NCI-H187 treated with DMSO at 0.1 percent for 48 hours (cell line): ENCODE measurements at places on chromosomes 2 and 18.

DNA sequence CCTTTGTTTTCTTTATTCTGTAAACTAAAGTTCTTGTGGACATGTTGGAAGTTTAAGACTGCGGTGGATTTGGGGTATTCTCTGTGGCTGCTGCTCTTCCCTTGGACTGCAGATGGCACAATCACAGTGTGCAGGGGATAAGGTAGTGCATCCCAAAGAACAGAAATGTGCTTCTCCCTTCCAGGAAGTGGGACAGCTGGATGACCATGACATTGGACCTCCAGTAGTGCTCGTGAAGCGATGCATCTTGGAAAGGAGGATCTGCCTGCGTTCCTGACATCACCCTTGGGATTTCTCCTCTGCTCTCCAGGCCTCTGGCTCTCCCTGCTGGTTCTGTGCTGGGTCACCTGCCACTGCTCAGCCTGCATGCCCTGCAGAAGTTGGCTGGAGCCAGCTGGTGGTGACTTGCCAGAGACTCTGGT lies 109.9 kb downstream of the SLC4A3 start:
- no peak for DNase-seq

DNA sequence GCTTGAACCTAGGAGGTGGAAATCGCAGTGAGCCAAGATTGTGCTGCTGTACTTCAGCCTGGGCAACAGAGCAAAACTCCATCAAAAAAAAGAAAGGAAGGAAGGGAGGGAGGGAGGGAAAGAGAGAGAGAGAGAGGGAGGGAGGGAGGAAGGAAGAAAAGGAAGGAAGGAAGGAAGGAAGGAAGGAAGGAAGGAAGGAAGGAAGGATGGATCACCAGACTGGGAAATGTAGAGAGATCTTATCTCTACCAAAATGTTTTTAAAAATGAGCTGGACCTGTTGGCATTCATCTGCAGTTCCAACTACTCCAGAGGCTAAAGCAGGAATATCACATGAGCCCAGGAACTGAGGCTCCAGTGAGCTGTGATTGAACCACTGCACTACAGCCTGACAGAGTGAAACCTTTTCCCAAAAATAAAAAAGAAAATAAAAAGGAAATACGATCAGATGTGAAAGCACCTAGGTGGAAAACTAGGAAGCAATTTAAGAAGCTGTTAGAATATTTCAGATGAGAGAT lies 239.4 kb downstream of the CDH7 start:
- no peak for DNase-seq

GRCh38 chr2:208984376-208985090 lies 439.3 kb upstream of the MAP2 start:
- no peak for DNase-seq

GRCh38 chr2:11389052-11389420 lies 44.6 kb upstream of the ROCK2 start:
- DNase-seq = no peak

GRCh38 chr2:16729335-16729734 lies 63.7 kb upstream of the CYRIA start:
- no peak for DNase-seq

DNA sequence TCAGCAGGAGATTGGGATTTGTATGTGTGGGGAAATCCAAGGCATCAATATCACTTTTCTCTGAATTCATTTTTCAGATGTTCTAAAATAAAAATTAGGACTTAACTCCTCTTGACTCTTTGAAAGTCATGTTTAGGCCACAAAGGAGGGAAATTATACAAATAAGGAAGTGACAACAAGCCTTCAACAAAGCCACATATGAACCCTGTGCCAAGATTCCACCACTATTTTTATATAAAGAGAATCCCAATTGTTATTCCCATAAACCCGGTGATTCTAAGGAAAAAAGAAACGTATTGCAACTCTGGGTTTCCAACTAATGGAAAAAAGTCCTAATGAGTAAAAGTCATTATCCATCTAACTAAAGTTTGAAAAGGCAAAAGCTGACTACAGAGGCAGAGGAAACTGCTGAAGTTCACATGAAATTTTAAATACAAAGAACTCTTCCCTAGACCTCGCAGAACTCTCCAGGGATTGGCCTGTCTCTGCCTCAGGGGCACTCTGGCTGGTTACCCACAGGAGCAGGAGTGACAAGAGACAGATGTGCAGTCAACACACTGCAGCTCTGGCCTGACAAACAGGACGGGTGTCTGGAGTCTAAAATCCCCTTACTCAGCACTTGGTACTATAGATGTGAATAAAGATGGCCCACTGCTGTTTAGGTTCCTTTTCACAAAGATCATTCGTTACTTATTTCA lies 11.5 kb downstream of the NPC1 start:
- no peak for DNase-seq

GRCh38 chr2:122236152-122236874 lies 480.9 kb downstream of the TSN start:
- no peak for DNase-seq

DNA sequence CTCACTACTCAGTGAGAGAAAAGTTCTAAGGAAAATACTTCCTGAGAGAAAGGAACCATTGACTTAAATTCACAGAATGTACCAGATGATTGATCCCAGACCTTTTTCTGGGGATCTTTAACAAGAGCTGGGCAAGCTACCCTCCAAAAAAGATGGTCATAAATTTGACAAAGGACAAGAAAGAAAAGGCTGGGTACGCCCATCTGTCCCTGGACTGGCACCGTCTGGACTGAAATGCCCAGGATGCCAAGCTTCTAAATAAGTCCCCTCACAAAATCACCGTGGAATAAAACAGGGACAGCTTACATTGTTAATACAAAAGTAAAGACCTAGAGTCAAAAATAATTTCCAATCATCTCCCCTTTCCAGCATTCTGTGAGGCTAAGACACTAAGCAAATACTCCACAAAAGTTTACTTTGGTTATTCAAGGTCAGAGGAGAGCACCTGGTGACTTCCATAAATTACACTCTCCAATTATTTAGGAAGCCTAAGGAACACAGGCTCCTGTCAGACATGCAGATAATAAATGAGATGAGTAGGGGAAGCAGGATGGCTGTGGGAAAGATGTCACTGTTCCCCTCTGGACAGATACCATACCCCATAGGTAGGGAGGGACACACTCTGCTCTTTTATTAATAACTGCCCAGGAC lies 69.9 kb downstream of the UXS1 start:
- no peak for DNase-seq

- no peak for DNase-seq
Measured at GRCh38 chr18:45688833-45689232, 35.1 kb upstream of the SLC14A1 start.

GRCh38 chr18:58576638-58577251 lies 52.1 kb downstream of the ALPK2 start:
- DNase-seq = no peak

- no peak for DNase-seq
Measured at GRCh38 chr18:2485983-2486382, 85.3 kb downstream of the METTL4 start.

DNA sequence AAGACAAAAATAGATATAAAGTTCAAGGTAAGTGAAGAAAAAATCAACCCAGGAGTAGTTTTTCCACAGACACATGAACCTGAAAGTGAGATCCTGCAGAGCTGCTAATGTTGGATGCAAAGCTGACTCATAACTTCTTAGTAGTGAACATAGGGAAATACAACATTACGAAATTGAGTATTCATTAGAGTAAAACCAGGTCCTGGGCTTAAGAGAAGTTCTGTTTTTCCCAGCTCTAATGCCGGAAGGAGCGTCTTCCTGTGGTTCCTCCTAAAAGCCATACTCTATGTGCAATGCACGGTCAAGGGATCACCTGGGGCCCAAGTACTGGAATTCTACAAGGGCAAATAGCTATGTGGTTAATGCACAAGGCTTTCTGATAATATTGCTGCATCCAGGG lies 141.7 kb downstream of the RBMS1 start:
- no peak for DNase-seq

GRCh38 chr2:216665242-216665641 lies 30.1 kb downstream of the IGFBP5 start:
- no peak for DNase-seq

GRCh38 chr2:8595428-8595805 lies 86.4 kb upstream of the ID2 start:
- DNase-seq = no peak

DNA sequence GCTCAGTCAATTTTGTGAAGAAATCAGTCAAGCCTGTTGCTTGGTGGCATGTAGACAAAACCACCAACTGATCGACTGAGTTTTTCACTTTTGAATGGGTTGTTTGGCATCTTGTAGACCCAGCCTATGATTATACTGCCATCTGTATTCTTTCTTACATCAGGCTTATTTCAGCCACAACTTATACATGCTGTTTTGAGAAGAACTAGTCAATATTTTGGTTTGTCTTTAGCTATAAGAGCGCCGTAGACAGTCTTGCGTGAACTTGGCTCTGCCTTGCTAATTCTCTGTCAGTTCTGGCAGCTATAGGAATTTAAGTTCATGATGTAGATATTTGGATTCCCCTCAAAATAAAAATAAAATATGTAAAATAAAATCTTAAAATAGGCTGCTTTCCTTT lies 742.0 kb upstream of the FANCL start:
- DNase-seq = no peak

DNA sequence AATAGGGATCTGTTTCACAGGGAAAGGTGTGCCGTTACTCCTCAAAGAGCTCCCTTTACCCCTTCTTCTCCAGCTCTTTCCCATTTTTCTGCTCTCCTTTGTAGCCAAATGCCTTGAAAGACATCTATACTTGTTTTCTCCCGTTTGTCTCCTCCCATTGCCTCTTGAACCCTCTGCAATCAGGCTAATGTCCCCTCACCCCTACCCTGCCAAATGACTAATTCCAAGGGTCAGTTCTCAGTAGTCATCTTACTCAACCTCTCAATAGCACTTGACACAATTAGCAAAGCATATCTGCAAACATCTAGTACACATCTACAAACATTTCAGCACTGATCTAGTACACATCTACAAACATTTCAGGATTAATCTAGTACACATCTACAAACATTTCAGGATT lies 12.6 kb downstream of the MRO start:
- no peak for DNase-seq

GRCh38 chr2:239209783-239210182 lies 191.0 kb downstream of the HDAC4 start:
- DNase-seq = no peak

- DNase-seq = no peak
Measured at GRCh38 chr2:60406192-60406591, 147.3 kb downstream of the BCL11A start.

GRCh38 chr18:48962994-48963561 lies 12.3 kb upstream of the SMAD7 start:
- no peak for DNase-seq
